SJSA1 (cell line): ENCODE measurements at places on chromosomes 5 and 9. TPM values are rescaled to one million over a fixed set of nuclear protein-coding genes. Genes with fewer than 3 reads are reported as not detected.

Gene MARVELD2
- total RNA-seq = 0.13 and 0.16 TPM in 2 replicates

Gene SLC45A2
- total RNA-seq = not detected in 2 replicates

Gene NKD2
- total RNA-seq = 0.37 TPM in 1 of 2 replicates, not detected in the other

Gene ENHO
- total RNA-seq = not detected in 2 replicates

Gene CTNND2
- total RNA-seq = 0.03 TPM in 1 of 2 replicates, not detected in the other

Gene RANBP17
- total RNA-seq = 21.1 and 24.6 TPM in 2 replicates

Gene PCDHGA1
- 2.2 and 3.1 TPM in 2 replicates for total RNA-seq

Gene PCDHB6
- total RNA-seq = 0.29 and 0.50 TPM in 2 replicates

Gene WNK2
- not detected in 2 replicates for total RNA-seq

Gene TMEM232
- 2.1 TPM in 1 of 2 replicates, not detected in the other for total RNA-seq

Gene FCN2
- total RNA-seq = not detected in 2 replicates

Gene FOXD4L4
- total RNA-seq = not detected in 2 replicates
